NCI-H1092 treated with DMSO at 0.1 percent for 48 hours (cell line): ENCODE measurements at places on chromosomes 11 and 22.

- peak; percentile 55 for DNase-seq
Measured at GRCh38 chr11:78659326-78660270, 84.9 kb upstream of the NARS2 start.

GRCh38 chr11:75277991-75278790 is 37.6 kb downstream of the TPBGL start:
- no peak for DNase-seq

DNA sequence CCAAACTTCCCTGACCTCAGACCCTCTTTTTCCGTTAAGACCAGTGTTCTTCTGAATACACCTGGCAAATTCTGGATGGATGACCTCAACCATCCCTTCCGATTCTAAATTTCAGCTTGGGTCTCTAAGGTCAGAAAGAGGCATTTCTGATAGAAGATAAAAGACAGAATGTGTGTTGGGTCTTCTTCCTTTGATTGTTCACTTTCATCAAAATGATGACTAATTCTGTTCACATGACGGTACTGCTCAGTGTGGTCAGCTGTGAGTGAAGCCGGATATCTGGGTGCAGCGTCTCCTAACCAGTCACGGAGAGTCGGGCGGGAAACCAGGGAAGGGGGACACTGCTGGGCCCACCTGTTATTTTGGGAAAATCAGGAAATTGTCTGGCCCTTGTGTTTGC is 151.6 kb upstream of the NAV2 start:
- DNase-seq, result no peak

GRCh38 chr22:19745155-19746101 is 15.2 kb upstream of the TBX1 start:
- DNase-seq, result no peak

- no peak for DNase-seq
Measured at GRCh38 chr11:22582151-22582410, 43.5 kb downstream of the FANCF start.

DNA sequence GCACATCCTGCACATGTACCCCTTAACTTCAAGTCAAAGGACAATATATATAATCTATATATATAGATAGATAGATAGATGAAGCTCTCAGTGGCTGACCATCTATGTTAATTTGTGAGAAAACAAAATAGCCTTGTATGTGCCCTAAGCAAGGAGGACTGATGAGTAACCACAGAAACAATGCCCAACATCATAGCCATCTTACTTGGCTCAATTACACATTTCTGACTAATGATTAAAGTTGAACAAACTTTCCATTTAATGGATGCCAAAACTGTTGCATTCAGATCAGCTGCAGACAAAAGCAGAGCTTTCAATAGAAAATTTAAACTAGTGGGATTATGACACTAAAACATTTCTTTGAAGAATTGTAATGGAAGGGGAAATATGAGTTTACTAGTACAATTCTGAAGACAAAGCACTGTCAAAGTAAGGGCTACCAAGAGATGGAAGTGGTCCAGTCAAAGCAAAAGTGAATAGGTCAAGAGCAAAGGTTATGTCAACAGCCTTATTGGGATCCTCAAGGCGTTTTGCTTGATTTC is 1188.2 kb upstream of the RAG2 start:
- no peak for DNase-seq

GRCh38 chr11:6611092-6611962 is 689 bp downstream of the TAF10 start:
- peak; percentile 12 for DNase-seq

- peak; percentile 82 for DNase-seq
Measured at GRCh38 chr22:25125693-25126357, 73.8 kb upstream of the CRYBB3 start.

- no peak for DNase-seq
Measured at GRCh38 chr11:103354656-103355055, 245.4 kb downstream of the DYNC2H1 start.

DNA sequence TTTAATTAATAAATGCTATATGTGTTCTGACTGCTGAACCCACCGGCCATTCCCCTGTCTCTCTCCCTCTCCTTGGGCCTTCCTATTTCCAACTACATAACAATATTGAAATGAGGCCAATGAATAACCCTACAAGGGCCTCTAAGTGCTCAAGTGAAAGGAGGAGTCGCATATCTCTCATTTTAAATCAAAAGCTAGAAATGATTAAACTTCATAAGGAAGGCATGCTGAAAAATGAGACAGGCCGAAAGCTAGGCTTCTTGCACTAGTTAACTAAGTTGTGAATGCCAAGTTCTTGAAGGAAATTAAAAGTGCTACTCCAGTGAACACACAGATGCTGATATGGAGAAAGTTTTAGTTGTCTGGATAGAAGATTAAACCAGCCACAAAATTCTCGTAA is 109.2 kb downstream of the TSPAN18 start:
- DNase-seq, result no peak

- DNase-seq, result peak; percentile 88
Measured at GRCh38 chr11:10379871-10380568, 75.0 kb upstream of the AMPD3 start.

GRCh38 chr22:39290724-39291161 is 28.7 kb downstream of the RPL3 start:
- no peak for DNase-seq

DNA sequence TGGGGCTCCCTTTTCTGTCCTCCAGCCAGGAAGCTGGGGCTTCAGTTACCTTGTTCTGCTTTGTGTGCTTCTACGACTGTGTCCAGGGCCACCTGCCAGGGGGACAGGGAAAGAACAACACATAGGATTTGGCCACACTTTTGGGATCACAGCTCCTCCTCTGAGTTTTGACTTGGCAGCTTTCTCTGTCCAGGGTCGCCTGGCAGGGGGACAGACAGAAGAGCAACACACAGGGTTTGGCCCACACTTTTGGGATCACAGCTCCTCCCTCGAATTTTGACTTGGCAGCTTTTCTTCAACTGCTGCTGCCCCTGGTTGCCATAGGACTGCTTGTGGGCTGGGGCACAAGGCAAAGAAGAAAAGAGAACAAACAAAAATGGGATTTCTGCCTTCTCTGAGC is 19.1 kb downstream of the INCENP start:
- no peak for DNase-seq

DNA sequence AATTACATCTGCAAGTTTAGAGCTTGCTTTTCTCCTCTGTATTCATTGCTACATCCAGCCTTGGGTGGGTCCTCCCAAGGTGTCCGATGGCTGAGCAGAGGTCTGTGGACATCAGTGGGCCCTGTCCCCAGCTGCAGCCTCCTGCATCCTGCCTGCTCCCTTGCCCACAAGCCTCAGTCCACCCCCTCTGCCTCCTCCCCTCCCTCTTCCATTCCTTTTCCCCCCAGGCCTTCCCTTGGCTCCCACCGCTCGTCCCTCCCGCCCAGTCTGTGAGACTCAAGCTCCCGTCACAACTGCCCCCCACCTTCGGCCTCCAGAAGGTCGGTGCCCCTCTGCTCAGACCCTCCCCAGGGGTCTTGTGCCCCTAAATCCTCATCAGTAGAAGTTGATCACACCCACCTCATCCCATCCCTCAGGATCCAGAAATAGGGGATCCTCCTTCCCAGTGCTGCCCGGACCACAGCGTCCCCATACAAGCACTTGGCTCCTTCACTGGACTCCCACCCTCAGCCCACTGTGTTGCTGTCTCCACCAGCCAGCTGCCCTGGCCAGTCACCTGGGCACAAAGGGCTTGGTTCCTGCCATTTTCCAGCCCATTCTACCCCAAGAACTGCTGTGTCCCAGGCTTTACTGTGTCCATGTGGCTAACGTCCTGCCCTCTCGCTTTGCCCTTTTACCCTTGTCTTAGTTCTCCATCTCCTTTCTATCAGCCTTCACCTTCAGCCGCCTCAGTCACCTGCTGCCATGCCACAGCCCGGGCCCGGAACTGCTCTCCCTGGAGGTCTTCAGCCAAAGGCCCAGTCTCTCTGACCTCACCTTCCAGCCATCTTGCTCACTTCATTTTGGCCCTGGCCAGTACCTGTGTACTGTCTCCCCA is 2.2 kb upstream of the OMP start:
- DNase-seq, result no peak
